ENCODE measurements at places on chromosomes 1 and 21.
A peak's percentile ranks its signal among the peaks of the same experiment; 100 is the strongest.

- DNase-seq = no peak
- H3K4me1 ChIP-seq = peaks cover 56% of the 10 kb centered on the region
- H3K27ac ChIP-seq = peak overlapping the region; percentile 100
- peaks cover 38% of the 10 kb centered on the region for H3K36me3 ChIP-seq
Observed at GRCh38 chr1:116740296-116740695, 13.9 kb upstream of the CD2 start.

- H3K27ac ChIP-seq = no peak within 1 kb of the TSS
- H3K27me3 ChIP-seq = peaks cover 41% of the 10 kb centered on the region
- H3K4me3 ChIP-seq = peak within 1 kb of the TSS; percentile 13
- H3K4me1 ChIP-seq = peaks cover 20% of the 10 kb centered on the region
- no peak for DNase-seq
Observed at GRCh38 chr1:35573198-35574124, at the start of gene TFAP2E. Gene TFAP2E (plus strand): TSS chr1:35573314. CDS start chr1:35573578, 264 bp downstream.

GRCh38 chr1:216843409-216843808, 120.2 kb upstream of the ESRRG start:
- H3K27ac ChIP-seq = no peak overlapping the region
- H3K27me3 ChIP-seq = no peaks in the 10 kb centered on the region
- no peak overlapping the region for H3K4me3 ChIP-seq
- DNase-seq = no peak
- H3K36me3 ChIP-seq = no peaks in the 10 kb centered on the region

GRCh38 chr1:36222481-36223380, 1.5 kb upstream of the THRAP3 start:
- peak overlapping the region; percentile 96 for H3K4me3 ChIP-seq
- no peak for DNase-seq
- H3K27me3 ChIP-seq = no peaks in the 10 kb centered on the region
- H3K27ac ChIP-seq = peak overlapping the region; percentile 100
- peaks cover 24% of the 10 kb centered on the region for H3K4me1 ChIP-seq

- no peak overlapping the region for H3K27ac ChIP-seq
- no peak for DNase-seq
- no peaks in the 10 kb centered on the region for H3K4me1 ChIP-seq
Observed at GRCh38 chr1:8360493-8361197, 42.7 kb downstream of the SLC45A1 start.

DNA sequence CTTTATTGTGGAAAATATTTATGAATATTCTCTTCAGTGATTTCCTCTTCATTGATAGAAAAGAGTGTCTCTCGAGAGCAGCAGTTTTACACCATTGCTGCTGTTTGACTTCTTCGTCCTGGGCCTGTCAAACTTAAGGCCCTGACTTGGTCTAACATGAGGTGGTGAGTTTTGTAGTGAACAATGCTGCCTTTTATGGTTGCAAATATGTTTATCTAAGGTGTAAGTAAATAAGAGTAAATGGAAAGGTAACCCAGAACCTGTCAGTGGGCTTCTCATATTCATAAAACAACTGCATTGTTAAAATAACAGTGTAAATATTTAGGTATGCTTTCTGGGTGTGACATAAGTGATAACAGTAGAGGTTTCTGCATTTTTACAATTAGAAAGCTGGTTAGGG, 62.8 kb upstream of the SCCPDH start:
- H3K36me3 ChIP-seq = peaks cover 26% of the 10 kb centered on the region
- no peak overlapping the region for H3K4me3 ChIP-seq
- H3K27me3 ChIP-seq = no peaks in the 10 kb centered on the region

GRCh38 chr1:236067854-236068454, 3.1 kb upstream of the NID1 start:
- H3K4me3 ChIP-seq = no peak overlapping the region
- no peak overlapping the region for H3K27ac ChIP-seq
- DNase-seq = no peak
- no peaks in the 10 kb centered on the region for H3K36me3 ChIP-seq
- H3K4me1 ChIP-seq = peaks cover 25% of the 10 kb centered on the region

GRCh38 chr1:156414461-156415064, 45.6 kb downstream of the RHBG start:
- H3K27me3 ChIP-seq = peaks cover 74% of the 10 kb centered on the region
- peaks cover under 1% of the 10 kb centered on the region for H3K4me1 ChIP-seq
- no peak overlapping the region for H3K27ac ChIP-seq
- no peak for DNase-seq

DNA sequence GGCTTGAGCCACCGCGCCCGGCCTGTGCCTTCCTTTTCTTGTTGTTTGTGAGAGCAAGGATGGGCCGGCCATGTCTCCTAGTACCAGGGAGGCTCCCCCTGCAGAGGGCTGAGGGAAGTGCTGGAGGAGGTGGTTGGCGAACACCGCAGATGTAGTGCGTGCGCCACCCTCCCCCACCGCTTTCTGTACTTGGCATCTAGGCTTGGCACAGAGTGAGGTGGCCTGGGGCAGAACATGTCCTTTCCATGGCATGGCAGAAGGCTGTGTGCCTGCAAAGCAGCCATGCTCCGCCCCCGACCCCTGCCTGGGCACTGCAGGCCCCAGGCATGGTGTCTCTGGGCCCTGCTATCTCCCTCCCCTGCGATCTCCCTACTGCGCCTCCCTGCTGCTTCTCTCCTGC, 30.7 kb downstream of the ALPL start:
- no peak overlapping the region for H3K4me3 ChIP-seq
- H3K27ac ChIP-seq = no peak overlapping the region
- peaks cover 16% of the 10 kb centered on the region for H3K27me3 ChIP-seq

GRCh38 chr1:71949681-71950080, 332.7 kb downstream of the NEGR1 start:
- no peak overlapping the region for H3K4me3 ChIP-seq
- H3K27ac ChIP-seq = no peak overlapping the region
- H3K27me3 ChIP-seq = no peaks in the 10 kb centered on the region
- DNase-seq = no peak

GRCh38 chr1:110138956-110139355, 11.3 kb upstream of the SLC6A17 start:
- H3K27me3 ChIP-seq = peaks cover 47% of the 10 kb centered on the region
- no peak overlapping the region for H3K27ac ChIP-seq

Data from activated T-helper 2 cell treated with anti-CD3 and anti-CD28 coated beads, Interferon-gamma antibody, Interleukin-2, Interleukin-4, amounts not matched to agents 10 μg/mL and 5 μg/mL and 100 μg/mL, durations not matched to agents 14 hours and 24 hours and 36 hours (primary cell).